ENCODE measurements at places on chromosomes 2 and 18. TPM values are rescaled to one million over a fixed set of nuclear protein-coding genes. Genes with fewer than 3 reads are reported as not detected.

LRRTM4 gene
- total RNA-seq = not detected

SMAD4 gene
- 59.3 TPM for total RNA-seq

IL1RL2 gene
- not detected for total RNA-seq

CCDC74B gene
- total RNA-seq = 4.2 TPM

SCYGR4 gene
- not detected for total RNA-seq

TXNDC2 gene
- 0.12 TPM for total RNA-seq

RAB1A gene
- 245 TPM for total RNA-seq

VWC2L gene
- not detected for total RNA-seq

TRIM43 gene
- not detected for total RNA-seq

TACR1 gene
- total RNA-seq = 0.21 TPM

PDE11A gene
- total RNA-seq = 0.30 TPM

LDLRAD4 gene
- total RNA-seq = 1.7 TPM

PPP1R1C gene
- total RNA-seq = 0.86 TPM

SAG gene
- not detected for total RNA-seq

TNFRSF11A gene
- total RNA-seq = 7.8 TPM

CRIM1 gene
- total RNA-seq = 157 TPM

ANKRD30BL gene
- total RNA-seq = not detected

NYAP2 gene
- not detected for total RNA-seq

NEU4 gene
- total RNA-seq = 0.37 TPM

NOSTRIN gene
- 2.7 TPM for total RNA-seq

MAP3K20 gene
- total RNA-seq = 27.6 TPM

ZNF521 gene
- total RNA-seq = not detected

CRYGC gene
- total RNA-seq = not detected

GALM gene
- total RNA-seq = 22.0 TPM

CACNB4 gene
- total RNA-seq = 0.15 TPM

RESP18 gene
- total RNA-seq = not detected

TLX2 gene
- 0.31 TPM for total RNA-seq

DSG4 gene
- not detected for total RNA-seq

ZRANB3 gene
- total RNA-seq = 6.0 TPM

LIMS3 gene
- not detected for total RNA-seq

TWIST2 gene
- 8.2 TPM for total RNA-seq

PRKCE gene
- total RNA-seq = 10.4 TPM
